Inflammatory macrophage treated with lipopolysaccharide for 4 hours (primary cell): ENCODE measurements at places on chromosomes 3 and 15.

- DNase-seq, result no peak
These were observed 27.0 kb downstream of the PGBD4 start for GRCh38 chr15:34128898-34129297.

GRCh38 chr15:71746719-71747118 is 63.6 kb upstream of the NR2E3 start:
- DNase-seq, result no peak

DNA sequence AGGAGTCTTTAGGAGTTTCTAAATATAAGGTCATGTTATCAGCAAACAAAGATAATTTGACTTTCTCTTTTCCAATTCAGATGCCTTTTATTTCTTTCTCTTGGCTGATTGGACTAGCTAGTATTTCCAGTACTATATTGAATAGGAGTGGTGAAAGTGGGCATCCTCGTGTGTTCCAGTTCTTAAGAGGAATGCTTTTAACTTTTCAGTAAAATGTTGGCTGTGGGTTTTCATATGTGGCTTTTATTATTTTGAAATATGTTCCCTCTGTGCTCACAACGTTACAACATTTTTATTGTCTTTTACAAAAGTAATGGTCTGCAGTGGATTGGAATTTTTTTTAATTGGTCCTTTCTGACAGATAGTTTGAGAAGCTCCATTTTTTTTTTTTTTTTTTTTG is 8.2 kb upstream of the ZNF280D start:
- no peak for DNase-seq

DNA sequence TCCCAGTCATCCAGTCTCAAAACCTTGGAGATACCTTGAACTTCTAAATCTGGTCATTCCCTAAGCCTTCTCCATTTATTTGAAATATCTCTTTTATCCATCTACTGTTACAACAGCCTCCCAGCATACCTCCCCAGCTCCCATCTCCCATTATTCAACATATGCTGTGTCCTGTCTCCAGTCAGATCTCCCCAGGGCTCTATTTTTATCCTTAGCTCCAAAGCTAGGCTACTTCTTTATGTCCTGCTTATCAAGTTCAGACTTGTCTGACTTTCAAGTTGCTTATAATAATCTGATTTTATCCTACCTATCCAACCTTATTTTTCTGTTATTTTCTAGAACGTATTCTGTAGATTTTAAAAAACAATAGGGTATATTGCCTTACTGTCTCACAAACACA is 44.2 kb downstream of the IQGAP1 start:
- no peak for DNase-seq

- DNase-seq, result peak; percentile 61
These were observed 23.4 kb upstream of the SLC2A2 start for GRCh38 chr3:171049861-171050444.

GRCh38 chr15:70717237-70717793 is 46.0 kb downstream of the UACA start:
- DNase-seq, result no peak

DNA sequence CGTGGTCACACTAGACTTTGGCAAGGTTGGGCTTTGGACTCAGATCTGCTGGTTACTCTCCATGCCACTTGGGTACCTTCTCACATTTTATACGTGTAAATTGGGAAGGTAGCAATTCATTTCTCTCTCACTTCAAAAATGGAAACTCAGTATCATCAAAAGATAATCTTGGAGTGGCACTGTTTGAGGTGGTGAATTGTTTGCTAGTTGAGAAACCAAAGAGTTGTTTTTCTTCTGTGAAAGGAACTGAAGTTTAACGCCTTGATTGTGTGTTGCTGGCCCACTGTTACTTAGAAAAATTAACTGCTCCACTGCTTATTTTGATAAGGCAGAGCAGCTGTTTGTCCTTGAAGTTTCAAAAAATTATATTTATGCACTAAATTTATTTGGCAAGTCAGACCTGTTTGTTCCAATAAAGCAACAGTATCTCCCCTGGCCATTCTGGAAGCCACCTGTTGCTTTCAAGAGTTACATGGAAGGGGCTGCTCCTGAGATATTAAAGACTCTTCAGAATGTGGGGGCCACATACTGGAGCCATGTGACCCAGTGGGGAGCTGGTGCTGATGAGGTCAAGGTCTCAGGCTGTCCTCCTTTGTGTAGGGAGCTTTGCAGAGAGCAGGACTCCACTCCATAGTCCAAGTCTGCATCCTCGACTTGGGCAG is 16.2 kb downstream of the PLCL2 start:
- no peak for DNase-seq

GRCh38 chr15:60454824-60455223 is 24.1 kb downstream of the ICE2 start:
- DNase-seq, result no peak

DNA sequence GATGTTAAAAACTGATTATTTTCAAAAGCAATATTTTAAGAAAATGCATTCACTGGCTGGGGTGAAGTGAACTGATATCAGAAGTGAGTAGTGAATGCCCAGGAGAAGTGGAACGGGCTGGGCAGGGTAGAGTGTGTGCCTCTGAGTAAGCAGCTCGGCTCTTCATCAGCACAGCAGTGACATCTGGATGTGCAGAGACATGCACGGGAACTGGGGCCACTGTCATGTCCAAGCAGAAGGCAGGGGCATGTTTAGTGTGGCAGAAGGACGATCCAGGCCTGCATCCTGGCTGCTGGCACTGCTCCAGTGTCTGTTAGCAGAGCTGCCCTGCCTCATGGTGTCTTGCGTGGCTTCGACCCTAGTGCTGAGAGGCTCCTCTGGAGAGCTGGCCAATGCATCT is 305.6 kb upstream of the LRRFIP2 start:
- DNase-seq, result no peak

- DNase-seq, result no peak
These were observed 40.8 kb downstream of the LMCD1 start for GRCh38 chr3:8542190-8543135.

GRCh38 chr3:134471521-134472193 is 14.1 kb downstream of the ANAPC13 start:
- no peak for DNase-seq

- no peak for DNase-seq
These were observed 50.9 kb upstream of the KPNA4 start for GRCh38 chr3:160616311-160616710.

DNA sequence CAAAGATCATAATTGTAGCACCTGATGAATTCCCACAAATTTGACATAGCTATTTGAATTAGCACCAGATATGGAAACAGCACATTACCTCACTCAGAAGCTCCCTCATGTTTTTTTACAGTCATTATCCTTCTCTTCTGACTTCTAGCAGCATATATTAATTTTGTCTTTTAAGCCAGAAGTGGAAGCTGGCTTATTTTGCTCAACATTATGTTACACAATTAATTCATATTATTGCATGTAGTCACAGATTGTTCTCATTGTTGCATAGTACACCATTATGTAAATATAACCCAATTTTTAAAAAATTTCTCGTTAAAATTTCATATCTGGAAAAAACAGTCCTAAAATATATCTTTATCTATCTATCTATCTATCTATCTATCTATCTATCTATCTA is 762.3 kb downstream of the TUSC7 start:
- DNase-seq, result peak; percentile 52

DNA sequence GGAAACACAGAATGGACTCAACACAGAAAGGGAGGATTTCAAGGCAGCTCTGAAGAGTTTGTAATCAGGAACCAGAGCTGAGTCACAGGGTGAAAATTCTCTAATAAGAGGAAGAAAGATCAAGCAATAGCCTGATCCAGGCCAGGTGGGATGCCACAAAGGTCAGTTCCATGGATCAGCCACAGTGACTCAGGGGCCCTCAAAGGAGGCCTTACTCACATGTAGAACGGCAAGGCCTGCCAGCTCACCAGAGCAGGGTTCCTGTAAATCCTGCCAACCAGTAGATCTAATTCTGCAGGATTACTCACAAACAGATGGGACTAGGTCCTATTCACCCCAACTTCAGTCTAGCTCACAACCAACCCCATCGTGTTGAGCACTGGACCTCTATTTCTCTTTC is 78.3 kb upstream of the PPP2R3A start:
- DNase-seq, result no peak

DNA sequence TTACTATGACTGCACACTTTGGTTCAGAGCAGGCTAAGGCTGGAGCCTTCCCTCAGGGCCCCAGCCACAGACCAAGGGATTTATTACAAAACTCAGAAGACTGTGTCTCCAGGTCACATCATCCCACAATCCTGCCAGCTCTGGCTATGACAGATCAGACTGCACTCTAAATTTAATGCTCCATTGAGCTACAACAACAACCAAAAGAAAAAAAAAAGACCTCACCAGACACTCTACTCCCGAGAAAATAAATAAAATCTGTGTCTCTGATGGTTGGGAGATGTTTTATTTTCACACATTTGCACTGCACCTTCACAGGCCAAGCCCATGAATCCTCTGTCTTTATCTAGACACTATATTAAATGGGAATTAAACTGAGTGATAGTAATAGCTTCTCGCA is 50.8 kb upstream of the CTNNB1 start:
- no peak for DNase-seq

DNA sequence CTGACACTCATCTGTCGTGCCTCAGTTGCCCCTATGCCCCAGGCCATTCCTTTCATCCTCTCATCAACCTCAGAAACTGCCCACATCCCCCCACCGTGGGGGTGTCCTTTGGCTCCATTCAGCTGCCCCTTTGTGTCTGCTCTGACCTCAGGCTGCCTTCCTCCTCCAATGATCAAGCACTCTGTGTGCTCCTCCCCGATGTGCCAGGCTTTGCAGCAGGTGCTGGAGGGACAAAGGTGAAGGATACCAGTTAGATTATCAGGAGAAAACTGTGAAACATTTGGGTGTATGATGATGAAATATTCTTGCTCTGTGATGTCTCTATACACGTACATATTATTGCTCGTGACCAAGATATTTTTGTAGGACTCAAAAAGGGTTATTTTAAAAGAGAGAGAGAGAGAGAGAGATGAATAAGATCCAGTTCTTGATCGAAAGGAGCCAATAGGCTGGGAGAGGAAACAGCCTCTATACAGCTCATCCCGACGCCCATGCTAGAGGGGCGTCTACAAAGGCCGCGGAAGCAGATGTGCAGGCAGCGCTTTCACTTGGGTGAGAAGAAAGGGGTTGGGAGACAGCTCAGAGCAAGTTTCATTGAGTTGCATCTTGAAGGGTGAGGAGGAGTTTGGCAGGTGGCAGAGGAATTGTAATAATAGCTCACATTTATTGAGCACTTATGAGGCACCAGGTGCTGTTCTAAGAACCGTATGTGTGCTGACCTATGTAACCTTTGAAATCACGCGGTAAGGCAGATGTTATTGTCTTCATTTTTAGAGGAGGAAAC is 28.3 kb upstream of the ADCY5 start:
- DNase-seq, result no peak

DNA sequence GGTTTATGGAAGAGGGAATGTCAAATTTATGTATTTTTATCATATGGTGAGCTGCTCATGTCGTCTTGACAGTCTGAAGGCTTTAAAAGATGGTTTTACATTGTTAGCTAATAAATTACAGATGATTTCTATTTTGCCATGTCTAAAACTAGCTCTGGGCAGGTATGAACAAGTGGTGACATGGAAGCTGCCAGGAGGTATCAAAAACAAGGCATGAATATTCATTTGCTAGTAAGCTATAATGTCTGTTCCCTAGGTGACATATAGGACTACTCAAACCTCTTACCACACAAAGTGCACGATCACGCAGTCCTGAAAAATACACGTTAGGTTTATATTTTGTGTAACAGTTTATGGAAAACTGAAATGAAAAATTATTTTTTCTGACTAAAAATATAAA is 34.8 kb downstream of the ST3GAL6 start:
- DNase-seq, result no peak

GRCh38 chr3:197195326-197195725 is 103.1 kb downstream of the DLG1 start:
- DNase-seq, result no peak

DNA sequence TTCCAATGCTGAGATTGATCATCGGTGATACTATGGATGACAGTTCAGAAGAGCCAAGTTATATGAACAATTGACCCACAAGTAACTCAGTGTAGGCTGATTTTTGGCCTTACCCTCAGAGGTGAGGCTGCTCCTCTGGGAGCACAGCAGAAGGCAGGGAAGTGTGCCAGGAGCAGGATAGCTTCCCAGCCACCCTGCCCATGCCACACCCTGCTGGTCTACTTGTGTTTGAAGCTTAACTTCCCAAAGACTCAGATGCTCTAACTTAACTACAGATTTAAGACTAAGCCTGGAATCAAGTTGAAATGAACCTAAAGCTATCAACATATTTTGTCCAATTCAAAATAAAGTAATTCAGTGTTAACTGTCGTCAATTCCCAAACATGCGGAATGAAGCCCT is 77.5 kb downstream of the BOC start:
- no peak for DNase-seq

DNA sequence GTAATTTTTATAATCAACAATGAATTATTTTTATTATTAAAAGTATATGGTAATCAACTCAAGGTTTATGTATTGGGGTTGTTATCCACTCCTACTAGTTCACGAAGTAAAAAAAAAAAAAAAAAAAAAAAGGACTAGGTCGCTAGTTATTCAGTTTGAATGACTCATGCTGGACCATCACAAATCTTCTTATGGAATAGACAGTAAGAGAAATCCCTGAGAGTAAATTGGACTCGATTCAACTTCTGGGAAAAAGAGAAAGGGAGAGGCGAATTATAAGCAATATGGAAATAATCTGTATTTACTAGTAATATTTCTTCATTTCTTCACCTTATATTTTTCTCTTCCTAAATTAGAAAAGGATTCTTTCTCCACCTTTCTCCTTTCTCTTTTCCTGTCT is 2.0 kb downstream of the MYEF2 start:
- no peak for DNase-seq

DNA sequence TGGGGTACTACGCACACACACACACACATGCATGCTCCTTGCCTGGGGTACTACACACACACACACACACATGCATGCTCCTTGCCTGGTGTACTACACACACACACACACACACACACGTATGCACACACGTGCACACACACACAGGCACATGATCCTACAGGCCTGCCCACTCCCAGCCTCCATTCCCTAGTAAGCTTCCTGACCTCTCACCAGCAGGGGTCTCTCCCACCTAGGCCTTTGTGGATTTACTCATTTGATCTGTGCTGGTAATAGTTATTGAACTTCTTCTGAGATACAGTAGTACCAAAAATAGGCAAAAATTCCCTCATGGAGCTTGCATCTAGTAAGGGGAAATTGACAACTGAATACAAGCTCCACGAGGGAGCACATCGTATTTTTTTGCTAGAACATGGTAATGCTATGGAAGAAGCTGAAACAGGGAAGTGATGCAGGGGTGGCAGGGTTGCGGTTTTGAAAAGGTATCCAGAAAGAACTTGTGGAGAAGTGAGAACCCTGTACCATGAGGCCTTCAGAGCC is 19.1 kb downstream of the TTC21A start:
- DNase-seq, result no peak

GRCh38 chr3:42674146-42674545 is 11.2 kb upstream of the KLHL40 start:
- DNase-seq, result no peak

GRCh38 chr3:35944926-35945710 is 305.8 kb downstream of the ARPP21 start:
- no peak for DNase-seq
